ENCODE measurements at places on chromosomes 3 and 15.

GRCh38 chr3:16741103-16741758, 136.0 kb upstream of the DAZL start:
- DNase-seq: no peak

DNA sequence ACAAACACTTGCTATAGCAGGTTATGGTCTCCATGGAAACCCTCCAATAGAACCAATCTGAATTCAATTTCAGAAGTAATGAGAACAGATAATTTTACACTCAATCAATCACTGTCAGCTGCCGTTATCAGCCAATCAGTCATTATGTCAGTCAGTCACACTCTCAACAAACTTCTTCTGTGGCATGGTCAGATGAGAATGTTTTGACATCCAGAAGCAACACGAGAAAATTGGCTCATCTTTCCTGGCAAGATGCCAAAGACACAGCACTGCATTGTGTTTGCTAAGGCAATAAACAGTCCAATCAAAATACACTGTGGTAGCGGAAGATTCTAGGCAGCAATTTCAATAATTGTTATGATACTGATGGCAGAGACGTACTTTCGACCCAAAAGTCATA, 190.7 kb downstream of the RORA start:
- DNase-seq: no peak

DNA sequence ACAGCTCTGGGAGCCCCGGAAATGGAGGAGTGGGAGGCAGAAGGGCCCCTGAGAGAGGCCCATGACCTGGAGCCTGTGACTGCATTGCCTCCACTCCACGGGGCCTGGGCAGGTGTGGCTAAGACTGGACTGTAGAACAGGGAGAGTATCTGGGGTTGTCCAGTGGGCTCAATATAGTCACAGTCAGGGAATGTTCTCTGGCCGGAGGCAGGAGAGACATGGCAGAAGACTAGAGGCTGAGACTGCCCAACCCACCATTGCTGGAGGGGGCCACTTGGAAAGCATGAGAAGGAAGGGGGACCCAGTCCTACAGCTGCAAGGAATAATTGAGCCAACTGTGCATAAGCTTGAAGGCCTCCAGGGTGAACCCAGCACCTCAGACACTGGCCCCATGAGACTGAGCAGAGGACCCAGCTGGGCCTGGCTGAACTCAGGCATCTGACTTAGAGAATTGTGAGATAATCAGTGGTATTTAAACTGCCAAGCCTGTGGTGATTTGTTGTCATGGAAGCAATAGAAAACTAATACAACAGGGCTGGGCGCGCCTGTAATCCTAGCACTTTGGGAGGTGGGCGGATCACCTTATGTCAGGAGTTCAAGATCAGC, 33.1 kb downstream of the NIPA2 start:
- DNase-seq: no peak

- no peak for DNase-seq
Measured at GRCh38 chr3:126512026-126512425, 5.5 kb downstream of the UROC1 start.
